ENCODE measurements at places on chromosomes 12 and 14.
A peak's percentile ranks its signal among the peaks of the same experiment; 100 is the strongest.

DNA sequence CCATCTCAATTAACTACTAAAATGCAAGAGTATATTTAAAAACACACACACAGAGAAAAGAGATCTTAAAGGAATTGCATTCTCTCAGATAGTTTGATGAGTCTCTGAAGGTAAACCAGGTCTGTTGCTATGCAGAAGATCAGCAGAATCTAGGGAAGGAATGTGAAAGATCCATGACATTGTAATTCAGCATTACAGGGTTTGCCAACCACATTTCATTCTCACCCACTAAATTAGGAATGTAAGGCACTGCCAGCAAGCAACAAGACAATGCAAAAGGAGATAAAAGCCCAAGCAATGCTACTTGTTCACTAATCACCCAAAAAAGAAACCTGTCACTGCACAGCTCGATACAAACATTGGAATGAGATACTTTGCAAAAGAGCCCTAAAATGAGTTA is 106.3 kb downstream of the LRIG3 start:
- no peak for DNase-seq

- peak; percentile 18 for DNase-seq
These were observed 37.0 kb upstream of the FBXO33 start for GRCh38 chr14:39469094-39469710.

DNA sequence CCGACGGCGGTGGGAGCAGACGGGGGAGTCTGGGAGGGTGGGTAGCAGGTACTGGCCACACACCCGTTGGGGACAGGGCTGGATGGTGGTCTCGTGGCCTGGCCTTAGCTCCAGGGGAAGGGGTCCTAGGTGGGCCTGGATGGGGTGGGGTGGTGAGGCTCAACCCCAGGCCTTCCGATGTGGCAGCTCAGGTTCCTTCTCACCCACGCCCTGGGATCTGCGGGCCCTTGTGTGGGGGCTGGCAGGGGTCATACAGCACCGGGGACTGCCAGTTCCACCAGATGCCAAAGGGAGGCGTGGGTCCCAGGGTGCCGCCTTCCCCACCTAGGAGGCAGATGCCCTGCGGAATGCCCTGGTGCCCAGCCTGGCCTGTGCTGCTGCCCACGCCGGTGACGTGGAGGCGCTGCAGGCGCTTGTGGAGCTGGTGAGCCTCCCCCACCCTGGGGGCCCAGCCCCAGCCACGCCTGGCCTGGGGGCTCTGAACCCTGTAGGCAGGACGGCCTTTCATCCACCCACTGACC is 21.0 kb downstream of the ASPG start:
- DNase-seq, result no peak

DNA sequence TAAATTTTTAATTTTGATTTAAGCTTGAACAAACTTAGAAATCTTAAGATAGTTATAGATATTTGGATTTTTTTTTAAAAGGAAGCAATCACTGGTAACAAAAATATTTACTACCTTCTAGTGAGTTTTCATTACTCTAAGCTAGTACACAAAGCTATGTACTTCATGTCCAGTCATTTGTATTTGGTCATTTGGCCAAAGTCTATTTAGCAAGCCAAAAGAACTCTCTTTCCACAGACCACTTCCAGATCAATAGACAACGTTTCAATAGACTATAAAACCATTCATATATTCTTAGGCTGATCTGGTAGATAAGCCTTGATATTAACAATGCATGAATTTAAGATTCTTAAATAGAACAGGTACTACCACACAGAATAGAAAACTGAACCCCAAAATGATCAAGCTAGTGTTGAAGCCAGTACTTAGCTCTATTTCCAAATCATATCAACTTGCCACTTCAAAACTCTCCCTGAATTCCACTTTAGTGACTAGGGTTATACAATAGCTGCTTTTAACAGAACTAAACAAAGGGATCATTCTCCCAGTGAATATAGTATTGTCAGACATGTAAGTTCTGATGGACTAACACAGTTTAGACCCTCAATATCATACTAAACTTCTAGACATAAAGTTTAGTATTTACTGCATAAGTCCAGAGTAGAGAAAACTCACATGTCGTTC is 21.7 kb downstream of the CAPRIN2 start:
- DNase-seq, result no peak

DNA sequence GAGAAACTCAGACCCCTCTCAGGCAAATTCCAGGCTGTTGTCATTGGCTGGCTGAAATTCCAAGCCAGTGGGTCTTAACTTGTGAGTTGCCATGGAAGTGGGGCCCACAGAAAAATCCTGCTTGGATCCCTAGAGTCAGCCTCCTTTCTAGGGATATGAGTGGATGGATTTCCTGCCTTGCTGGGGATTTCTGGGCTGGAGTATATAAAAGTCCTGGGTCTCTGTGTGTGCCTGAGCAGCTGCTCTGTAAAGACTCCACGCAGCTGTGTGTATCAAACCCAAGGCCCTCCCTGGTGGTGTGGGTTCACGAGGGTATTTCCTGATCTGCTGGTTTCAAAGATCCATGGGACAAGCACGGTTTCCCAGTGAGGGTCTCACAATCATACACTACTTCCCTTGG is 1077.1 kb downstream of the SLC16A7 start:
- no peak for DNase-seq

GRCh38 chr14:21171128-21171527 is 15.3 kb upstream of the OR5AU1 start:
- no peak for DNase-seq

- DNase-seq, result no peak
These were observed 5.5 kb upstream of the RNASE10 start for GRCh38 chr14:20499881-20500280.

DNA sequence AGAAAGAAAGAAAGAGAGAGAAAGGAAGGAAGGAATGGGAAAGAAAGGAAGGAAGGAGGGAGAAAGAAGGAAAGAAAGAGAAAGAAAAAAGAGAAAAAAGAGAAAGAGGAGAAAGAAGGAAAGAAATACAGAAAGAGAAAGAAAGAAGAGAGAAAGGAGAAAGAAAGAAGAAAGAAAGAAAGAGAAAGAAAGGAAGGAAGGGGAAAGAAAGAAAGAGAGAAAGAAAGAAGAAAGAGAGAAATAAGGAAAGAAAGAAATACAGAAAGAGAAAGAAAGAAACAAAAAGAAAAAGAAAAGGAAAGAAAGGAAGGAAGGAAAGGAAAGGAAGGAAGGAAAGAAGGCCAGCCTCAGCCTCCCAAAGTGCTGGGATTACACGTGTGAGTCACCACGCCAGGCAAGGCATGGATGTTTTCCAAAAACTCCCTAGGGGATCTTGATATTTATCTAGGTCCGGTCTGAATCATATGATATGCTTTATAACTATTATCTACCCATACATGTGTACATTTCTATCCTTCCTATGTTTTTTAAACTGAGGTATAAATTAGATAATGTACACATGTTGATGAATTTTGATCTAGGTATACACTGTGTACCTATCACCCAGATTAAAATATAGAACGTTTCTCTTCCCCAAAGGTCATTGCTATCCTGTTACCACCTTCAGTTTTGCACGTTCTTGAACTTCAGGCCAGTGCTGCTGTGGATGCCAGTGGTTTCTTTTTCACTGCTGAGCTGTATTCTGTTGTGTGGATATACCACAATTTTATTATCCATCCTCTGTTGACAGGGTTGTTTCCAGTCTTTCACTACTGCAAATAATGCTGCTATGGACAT is 177.9 kb downstream of the RBM19 start:
- no peak for DNase-seq

All from memory B cell (primary cell).